Activated T-cell treated with anti-CD3 and anti-CD28 coated beads, Interleukin-2, amount 50 U/mL, for 4 hours (primary cell): ENCODE measurements at places on chromosomes 5 and 9.
A peak's percentile ranks its signal among the peaks of the same experiment; 100 is the strongest.

- no peak for DNase-seq
Observed at GRCh38 chr5:150288791-150289190, 782 bp downstream of the CAMK2A start.

GRCh38 chr9:133995012-133995896 lies 3.1 kb upstream of the VAV2 start:
- DNase-seq = no peak

GRCh38 chr5:127801751-127802476 lies 98.7 kb downstream of the CCDC192 start:
- no peak for DNase-seq

DNA sequence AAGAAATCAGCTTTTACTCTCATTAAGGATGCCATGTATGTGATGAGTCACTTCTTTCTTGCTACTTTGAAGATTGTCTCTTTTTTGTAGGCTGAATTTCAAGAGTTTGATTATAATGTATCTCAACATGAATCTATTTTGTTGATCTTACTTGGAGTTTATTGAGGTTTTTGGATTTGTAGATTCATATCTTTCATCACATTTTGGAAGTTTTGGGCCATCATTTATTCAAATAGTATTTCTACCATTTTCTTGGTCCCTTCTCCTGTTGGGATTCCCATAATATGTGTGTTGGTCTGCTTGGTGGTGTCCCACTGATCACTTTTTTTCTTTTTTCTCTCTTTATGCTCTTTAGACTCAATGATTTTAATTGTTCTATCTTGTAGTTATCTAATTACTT lies 116.3 kb downstream of the CNTLN start:
- DNase-seq = no peak

GRCh38 chr9:135159801-135160200 lies 72.3 kb downstream of the OLFM1 start:
- no peak for DNase-seq

- DNase-seq = no peak
Observed at GRCh38 chr5:168736281-168736831, 157.2 kb upstream of the PANK3 start.

DNA sequence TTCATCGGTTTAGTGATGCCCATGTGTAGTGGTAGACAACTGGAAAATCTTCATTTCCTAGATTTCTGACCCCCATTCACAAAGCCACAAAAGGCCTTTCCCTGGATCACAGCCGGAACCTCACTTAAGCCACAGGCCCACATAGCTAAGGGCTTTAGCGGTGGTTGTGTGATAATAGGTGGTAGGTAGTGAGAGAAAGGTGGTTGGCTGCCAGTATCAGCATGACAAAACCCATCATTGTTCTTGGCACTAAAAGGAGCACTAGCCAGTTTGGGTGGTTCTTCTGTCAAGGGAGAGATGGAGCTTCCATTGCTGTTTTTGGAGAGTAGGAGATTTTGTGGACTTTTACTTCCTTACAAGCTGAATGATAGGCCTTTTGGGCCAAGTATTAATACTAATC lies 9.7 kb upstream of the SLC36A2 start:
- no peak for DNase-seq

- peak; percentile 46 for DNase-seq
Observed at GRCh38 chr9:113516840-113517577, 53.5 kb downstream of the RGS3 start.

- DNase-seq = no peak
Observed at GRCh38 chr5:94777056-94777880, 158.8 kb downstream of the SLF1 start.

DNA sequence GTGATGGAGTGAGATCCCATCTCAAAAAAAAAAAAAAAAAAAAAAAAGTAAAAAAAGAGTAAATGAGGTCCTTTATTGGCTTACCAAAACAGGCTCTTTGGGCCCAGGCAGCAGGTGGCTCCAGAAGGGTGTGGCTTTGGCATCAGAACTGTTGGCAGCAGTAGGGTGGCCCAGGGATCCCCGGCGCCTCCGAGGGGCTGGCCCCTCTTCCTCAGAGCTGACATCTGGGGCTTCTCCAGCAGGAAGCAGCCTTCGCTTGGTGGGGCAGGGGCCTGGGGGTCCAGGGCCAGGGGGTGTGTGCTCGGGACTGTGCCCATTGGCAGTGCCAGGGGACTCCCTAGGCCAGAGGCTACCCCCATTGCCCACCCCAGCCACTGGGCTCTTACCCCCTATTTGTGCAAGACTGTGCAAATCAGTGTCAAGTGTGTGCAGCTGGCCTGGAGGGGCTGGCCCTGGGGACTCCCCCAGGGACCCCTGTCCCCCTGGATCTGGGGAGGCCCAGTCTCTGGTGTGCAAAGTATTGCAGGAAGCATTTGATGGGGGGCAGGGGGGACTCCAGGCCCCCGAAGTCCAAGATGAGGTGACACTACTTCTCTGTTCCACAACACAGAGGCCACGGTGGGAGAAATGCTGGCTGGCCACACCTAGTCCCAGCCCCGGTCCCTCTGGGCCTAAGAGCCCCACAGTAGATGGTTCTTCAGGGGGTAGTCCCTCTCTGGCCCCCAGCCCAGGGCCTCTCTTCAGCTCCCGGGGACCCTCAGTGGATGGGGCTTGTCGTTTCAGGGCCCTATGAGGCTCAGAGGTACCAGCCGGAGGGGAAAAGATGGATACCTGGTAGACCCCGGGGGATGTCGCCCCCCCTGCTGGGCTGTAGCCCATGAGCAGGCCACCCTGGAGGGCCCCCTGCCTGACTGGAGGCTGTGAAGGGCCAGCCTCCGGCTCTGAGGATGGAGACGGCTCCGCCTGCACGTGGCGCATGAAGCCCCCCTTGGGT lies 4.7 kb upstream of the STOML2 start:
- DNase-seq = no peak

DNA sequence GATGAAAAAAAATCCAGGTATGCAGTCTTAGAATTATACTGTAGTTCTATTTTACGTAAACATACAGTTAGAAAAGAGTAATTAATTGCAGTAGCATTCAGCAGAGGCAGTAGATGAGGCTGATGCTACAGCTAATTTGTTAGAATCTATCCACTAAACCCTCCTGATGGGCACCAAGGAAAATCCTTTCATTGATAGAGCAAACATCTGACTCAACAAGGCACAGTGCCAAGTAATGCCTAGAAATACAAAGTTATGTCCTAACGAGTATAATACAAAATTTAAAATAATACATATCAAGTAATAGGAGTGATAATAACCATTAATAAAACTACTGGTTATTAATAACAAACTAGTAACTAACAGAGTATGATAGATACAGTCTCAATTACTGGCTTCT lies 9.0 kb downstream of the MOCS2 start:
- DNase-seq = no peak

DNA sequence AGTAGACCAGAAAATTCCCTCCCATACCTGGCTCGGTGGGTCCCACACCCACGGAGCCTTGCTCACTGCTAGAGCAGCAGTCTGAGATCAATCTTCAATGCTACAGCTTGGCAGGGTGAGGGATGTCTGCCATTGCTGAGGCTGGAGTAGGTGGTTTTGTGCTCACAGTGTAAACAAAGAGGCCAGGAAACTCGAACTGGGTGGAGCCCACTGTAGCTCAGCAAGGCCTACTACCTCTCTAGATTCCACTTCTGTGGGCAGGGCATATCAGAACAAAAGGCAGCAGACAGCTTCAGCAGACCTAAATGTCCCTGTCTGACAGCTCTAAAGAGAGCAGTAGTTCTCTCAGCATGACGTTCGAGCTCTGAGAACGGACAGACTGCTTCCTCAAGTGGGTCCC lies 5.6 kb upstream of the GZMA start:
- peak; percentile 10 for DNase-seq

- no peak for DNase-seq
Observed at GRCh38 chr9:93726147-93726546, 149.8 kb downstream of the PHF2 start.

DNA sequence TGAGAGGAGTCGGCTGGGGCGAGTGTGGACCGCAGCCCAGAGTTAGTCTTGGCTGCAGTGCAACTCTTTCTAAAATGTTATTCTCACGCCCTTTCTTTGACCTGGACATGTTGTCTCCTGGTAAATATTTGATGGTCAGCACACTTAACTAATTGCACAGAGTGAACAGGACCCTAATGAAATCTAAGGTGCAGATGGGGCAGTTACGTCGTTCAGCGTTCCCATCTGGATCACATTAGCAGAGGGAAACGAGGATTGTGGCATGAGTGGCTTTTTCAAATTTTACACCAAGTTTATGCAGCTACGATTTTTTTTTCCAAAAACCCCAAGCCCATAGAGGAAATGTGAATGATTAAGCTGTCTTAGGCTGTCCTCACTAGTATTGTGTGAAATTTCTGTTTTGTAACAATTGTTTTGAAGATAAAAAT lies 483 bp downstream of the C9orf85 start:
- DNase-seq = no peak
